ENCODE measurements at places on chromosomes 16 and 17. TPM values are rescaled to one million over a fixed set of nuclear protein-coding genes. Genes with fewer than 3 reads are reported as not detected.

PRSS21 gene
- total RNA-seq, result not detected

PDE6G gene
- not detected for total RNA-seq

NXPH3 gene
- 22.2 TPM for total RNA-seq

TBL3 gene
- 16.6 TPM for total RNA-seq

WNT9B gene
- total RNA-seq, result not detected

CCDC40 gene
- total RNA-seq, result 12.2 TPM

STAT5B gene
- total RNA-seq, result 38.5 TPM

HSPB9 gene
- not detected for total RNA-seq

CDK5R1 gene
- 250 TPM for total RNA-seq

ZNF385C gene
- total RNA-seq, result 0.31 TPM

JPH3 gene
- 68.2 TPM for total RNA-seq

PIRT gene
- total RNA-seq, result 0.63 TPM

INCA1 gene
- not detected for total RNA-seq

TACO1 gene
- total RNA-seq, result 7.2 TPM

EPX gene
- total RNA-seq, result not detected

TSPAN10 gene
- total RNA-seq, result 0.63 TPM

COQ9 gene
- total RNA-seq, result 51.0 TPM

GNAO1 gene
- total RNA-seq, result 163 TPM

TEX14 gene
- 0.94 TPM for total RNA-seq

VAMP2 gene
- 40.7 TPM for total RNA-seq

MLKL gene
- total RNA-seq, result 0.63 TPM

APOBR gene
- 0.31 TPM for total RNA-seq

HNF1B gene
- total RNA-seq, result not detected

SLC5A10 gene
- not detected for total RNA-seq

C17orf78 gene
- not detected for total RNA-seq

KRT12 gene
- total RNA-seq, result not detected

FBXW10 gene
- total RNA-seq, result 0.63 TPM

WFDC1 gene
- 0.31 TPM for total RNA-seq

EFNB3 gene
- 19.7 TPM for total RNA-seq

IGFBP4 gene
- total RNA-seq, result 7.8 TPM

KRT20 gene
- total RNA-seq, result not detected

Data from parietal lobe (tissue), 2 donors.